Muscle of leg (tissue), 16 donors: ENCODE measurements at places on chromosomes 2 and 18. TPM values are rescaled to one million over a fixed set of nuclear protein-coding genes. Genes with fewer than 3 reads are reported as not detected.

Gene KLHL29
- 4.7 TPM for total RNA-seq

GRCh38 chr18:31683106-31683505, 1.3 kb downstream of the B4GALT6 start:
- DNase-seq = no peak

- DNase-seq = peak; percentile 49
These were observed 147.5 kb upstream of the DAPL1 start for GRCh38 chr2:158647436-158648231.

- DNase-seq = no peak
These were observed 12.3 kb downstream of the ARID5A start for GRCh38 chr2:96548558-96549465.

GRCh38 chr2:96521219-96521618, 15.3 kb upstream of the ARID5A start:
- DNase-seq = no peak

DNA sequence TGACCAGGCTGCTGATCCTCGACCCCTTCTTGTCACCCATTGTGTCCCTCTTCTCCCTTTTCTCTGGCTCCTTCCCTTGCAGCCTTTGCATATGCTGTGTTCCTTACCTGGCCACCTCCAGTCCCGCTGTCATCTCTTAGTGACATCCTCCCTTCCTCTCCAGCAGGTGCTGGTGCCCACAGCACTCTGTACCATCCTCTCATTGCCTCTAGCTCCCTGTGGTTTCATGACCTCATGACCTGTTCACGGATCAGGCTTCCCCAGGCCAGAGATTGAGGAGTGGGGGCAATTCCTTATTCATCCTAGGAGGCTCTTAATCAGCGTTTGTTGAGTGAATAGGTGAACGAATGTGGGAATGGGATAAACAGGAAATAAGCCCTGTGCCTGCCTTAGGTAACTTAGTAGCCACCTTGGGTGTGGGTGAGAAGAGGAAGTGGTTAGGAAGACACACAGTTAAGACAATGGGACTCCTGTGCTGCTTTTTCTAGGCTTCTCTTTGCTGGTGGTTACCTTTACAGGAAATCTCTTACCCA, 35.5 kb downstream of the ITGA6 start:
- DNase-seq = no peak

DNA sequence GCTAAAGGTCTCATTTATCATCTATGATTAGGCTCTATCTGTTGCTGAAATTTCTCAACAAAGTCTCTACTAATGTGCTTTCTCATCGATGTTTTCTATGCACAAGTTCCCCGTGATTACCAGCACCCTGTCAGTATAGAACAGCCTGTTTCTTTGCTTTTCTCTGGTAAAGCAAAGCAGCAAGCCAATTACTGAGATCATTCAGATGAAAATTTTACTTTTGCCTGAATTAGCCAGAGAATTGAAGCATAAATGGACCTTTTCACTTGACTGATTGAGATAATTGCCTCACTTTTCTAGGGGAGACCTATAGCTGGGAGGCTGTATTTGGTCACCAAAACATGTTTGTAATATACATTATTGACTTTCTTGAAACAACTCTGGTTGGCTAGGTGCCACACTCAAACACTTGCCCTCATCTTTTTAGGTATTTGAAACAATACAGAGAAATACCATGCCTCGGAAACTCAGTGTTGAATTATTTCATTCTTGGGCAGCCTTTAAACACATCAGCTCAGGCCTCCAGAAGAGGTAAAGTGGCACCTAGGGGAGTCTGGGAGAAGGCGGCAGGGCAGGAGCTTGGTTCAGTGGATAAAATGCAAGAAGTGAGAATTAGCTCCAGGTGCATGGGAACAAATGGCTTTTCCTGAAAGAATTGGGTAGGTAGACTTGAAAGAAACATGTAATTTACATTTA, 96.2 kb downstream of the GALNT3 start:
- DNase-seq = no peak
